Fibroblast of lung (primary cell): ENCODE measurements at places on chromosomes 2 and 18. TPM values are rescaled to one million over a fixed set of nuclear protein-coding genes. Genes with fewer than 3 reads are reported as not detected.

Gene RNF125
- 0.26 and 0.33 TPM in 2 replicates for total RNA-seq

Gene GKN1
- not detected in 2 replicates for total RNA-seq

Gene UCN
- total RNA-seq: 1.2 and 1.3 TPM in 2 replicates

Gene RTP5
- total RNA-seq: not detected in 2 replicates

Gene LONRF2
- under 0.01 TPM in 2 replicates for total RNA-seq

Gene MERTK
- total RNA-seq: 1.8 and 6.6 TPM in 2 replicates

Gene HOXD11
- not detected in 2 replicates for total RNA-seq

Gene IL1RL2
- total RNA-seq: 2.6 and 3.1 TPM in 2 replicates

Gene PPM1B
- total RNA-seq: 24.1 and 34.5 TPM in 2 replicates

Gene NTSR2
- total RNA-seq: under 0.01 TPM in 1 of 2 replicates, not detected in the other

Gene PDE1A
- 6.7 and 7.1 TPM in 2 replicates for total RNA-seq

Gene DPP4
- 148 and 297 TPM in 2 replicates for total RNA-seq

Gene LIMS2
- 0.51 and 1.8 TPM in 2 replicates for total RNA-seq

Gene RIT2
- total RNA-seq: not detected in 2 replicates

Gene SEPTIN10
- 90.3 and 101 TPM in 2 replicates for total RNA-seq

Gene GDF7
- under 0.01 and 0.33 TPM in 2 replicates for total RNA-seq

Gene COLEC11
- 0.77 and 0.83 TPM in 2 replicates for total RNA-seq

Gene GRP
- not detected in 2 replicates for total RNA-seq

Gene CHPF
- 46.0 and 58.8 TPM in 2 replicates for total RNA-seq

Gene FAM110C
- 0.26 TPM in 1 of 2 replicates, not detected in the other for total RNA-seq

Gene ZNF521
- 23.6 and 43.6 TPM in 2 replicates for total RNA-seq

Gene AOX1
- 65.1 and 81.4 TPM in 2 replicates for total RNA-seq

Gene KCNG2
- 6.4 and 10.1 TPM in 2 replicates for total RNA-seq

Gene DSG4
- total RNA-seq: not detected in 2 replicates

Gene SLC9A4
- total RNA-seq: not detected in 2 replicates

Gene FAM237A
- total RNA-seq: not detected in 2 replicates

Gene MC4R
- not detected in 2 replicates for total RNA-seq

Gene COL4A3
- 0.26 and 0.33 TPM in 2 replicates for total RNA-seq

Gene IMMT
- 37.5 and 47.1 TPM in 2 replicates for total RNA-seq

Gene MIB1
- 49.8 and 51.0 TPM in 2 replicates for total RNA-seq

Gene GALNT13
- 0.17 and 0.26 TPM in 2 replicates for total RNA-seq

Gene SLC30A3
- under 0.01 TPM in 1 of 2 replicates, not detected in the other for total RNA-seq

Gene IL37
- not detected in 2 replicates for total RNA-seq

Gene TUBB8B
- not detected in 2 replicates for total RNA-seq

Gene GPR39
- 0.26 and 1.3 TPM in 2 replicates for total RNA-seq

Gene TNS1
- total RNA-seq: 44.4 and 49.1 TPM in 2 replicates

Gene UGT1A5
- total RNA-seq: not detected in 2 replicates

Gene KRCC1
- total RNA-seq: 36.7 and 39.3 TPM in 2 replicates
